ENCODE measurements at places on chromosomes 12 and 14.

- DNase-seq, result no peak
Observed at GRCh38 chr14:86462193-86462753, 932.3 kb downstream of the FLRT2 start.

DNA sequence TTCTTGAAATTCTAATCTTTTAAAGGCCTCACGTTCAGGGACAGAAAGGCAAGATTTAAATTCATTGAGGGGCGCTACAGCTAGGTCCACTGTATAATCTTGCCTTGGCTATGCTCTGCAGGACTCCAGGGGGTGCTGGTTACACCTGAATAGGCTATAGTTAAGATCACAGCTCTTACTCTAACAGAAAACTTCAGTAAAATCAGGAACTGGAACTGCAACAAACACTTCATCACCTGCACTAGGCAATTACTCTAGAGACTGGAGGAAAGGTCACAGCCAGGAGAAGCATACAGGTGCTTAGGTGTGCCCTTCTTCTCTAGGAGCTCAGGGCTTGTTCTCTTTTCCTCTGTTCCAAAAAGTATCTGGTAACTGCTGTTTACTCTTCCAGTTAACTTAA lies 20.9 kb downstream of the SLCO1C1 start:
- no peak for DNase-seq

GRCh38 chr14:94670692-94671285 lies 58.6 kb downstream of the SERPINA3 start:
- DNase-seq, result no peak

GRCh38 chr14:103284574-103285467 lies 49.2 kb upstream of the EIF5 start:
- no peak for DNase-seq

DNA sequence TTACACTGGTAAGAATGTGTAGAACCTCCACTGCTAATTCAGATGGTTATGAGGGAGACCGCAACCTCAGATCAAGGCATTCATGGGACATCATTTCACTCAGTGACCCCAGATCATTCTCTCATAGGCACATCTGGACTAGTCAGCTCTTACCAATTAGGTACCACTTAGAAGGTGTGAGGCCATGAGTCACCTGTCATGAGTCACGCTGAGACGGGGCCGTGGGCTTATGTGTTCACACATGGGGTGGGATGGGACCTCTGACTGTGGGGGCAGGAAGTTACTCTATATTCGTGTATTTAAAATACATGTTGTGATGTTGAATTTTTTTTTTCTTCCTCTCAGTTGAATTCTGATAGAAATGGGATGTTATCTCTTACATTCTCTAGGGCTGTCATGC lies 55.9 kb downstream of the CCDC92 start:
- DNase-seq, result no peak

GRCh38 chr12:81330480-81330879 lies 252.6 kb downstream of the ACSS3 start:
- no peak for DNase-seq

DNA sequence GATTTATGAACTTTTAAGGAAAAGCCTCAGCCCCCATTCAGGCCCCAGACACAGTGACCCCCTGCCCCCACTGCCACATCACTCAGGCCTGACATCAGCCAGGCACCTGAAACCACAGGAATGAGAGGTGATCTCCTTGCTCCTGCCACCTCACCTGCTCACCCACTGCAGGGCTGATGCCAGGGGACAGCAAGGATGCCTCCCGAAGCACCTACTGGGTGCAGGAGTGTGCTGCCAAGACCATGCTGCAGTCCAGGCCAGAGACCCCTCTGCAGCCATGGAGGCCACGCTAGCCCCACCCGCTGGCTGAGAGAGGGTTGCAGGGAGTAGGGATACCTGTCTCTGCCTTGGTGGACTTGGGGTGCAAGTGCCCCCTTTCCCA lies 18.6 kb upstream of the KRT7 start:
- DNase-seq, result no peak

DNA sequence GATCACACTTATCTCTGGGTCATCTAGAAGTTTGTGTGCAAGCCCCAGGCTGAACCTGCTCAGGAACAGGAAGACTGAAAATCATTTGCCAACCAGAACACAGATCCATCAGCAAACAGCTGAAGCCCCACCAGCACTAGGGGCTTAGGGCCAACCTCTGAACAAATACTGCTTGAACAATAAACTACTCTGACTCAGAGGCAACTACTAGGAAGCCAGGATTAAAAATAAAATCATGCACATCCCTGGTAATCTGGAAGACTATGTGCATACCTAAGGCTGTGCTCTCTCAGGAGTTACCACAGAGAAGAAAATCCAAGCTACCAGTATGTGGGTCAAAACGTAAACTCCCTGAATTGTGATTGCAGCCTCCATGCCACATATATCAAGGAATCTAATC lies 15.9 kb downstream of the GALNT8 start:
- no peak for DNase-seq

GRCh38 chr14:100065942-100066574 lies 836 bp downstream of the EVL start:
- no peak for DNase-seq
